Activated gamma-delta T cell treated with anti-CD3 and anti-CD28 coated beads, Interleukin-2, amount 50 U/mL, for 16 hours (primary cell): ENCODE measurements at places on chromosomes 6 and 20.
A peak's percentile ranks its signal among the peaks of the same experiment; 100 is the strongest.

GRCh38 chr20:1287306-1287705, 21.2 kb downstream of the SNPH start:
- no peak for DNase-seq

GRCh38 chr6:52227495-52227894, 16.8 kb downstream of the IL17F start:
- DNase-seq: no peak

DNA sequence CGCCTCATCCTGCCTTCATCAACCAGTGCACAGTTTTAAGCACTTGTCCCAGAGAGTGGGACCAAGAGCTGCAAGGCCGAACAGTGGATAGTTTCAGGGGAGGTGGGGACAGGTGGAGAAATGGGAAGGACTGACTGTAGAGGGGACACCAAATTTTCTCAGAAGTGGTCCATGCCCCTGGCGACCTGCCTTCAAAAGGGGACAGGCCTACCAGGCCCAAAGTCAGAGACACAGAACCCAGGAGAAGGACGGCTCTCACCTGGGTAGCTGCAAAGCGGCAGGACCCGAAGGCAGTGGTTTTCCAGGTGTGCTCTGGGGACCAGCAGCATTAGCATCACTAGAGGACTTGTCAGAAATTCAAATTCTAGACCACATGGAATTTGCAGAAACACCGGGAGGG, 5.8 kb downstream of the TFEB start:
- DNase-seq: no peak

DNA sequence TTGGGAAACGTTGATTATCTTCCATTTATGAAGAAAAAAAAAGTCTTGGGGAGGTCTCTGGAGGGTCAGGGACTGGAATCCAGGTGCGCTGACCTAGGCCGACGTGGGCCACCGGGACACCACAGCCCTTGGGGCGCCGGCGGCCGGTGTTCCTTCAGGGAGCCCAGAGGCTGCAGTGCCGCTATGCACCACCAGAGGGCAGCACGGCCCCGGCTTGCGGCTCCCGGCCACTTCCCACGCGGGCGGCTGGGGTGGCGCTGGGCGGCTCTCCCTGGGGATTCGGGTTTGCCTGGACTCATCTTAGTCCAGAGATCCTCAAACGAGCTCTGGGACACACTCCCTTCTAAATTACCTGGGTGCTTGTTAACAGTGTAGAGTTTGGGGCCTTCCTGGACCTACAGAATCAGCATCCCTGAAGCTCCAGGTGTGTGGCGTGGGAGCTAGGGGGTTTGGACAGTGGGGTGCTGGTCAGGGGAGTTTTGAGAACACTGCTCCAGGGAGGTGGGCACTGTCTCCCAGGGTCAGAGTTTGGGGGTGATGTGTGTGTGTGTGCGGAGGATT, 23.0 kb upstream of the GTSF1L start:
- peak; percentile 74 for DNase-seq

DNA sequence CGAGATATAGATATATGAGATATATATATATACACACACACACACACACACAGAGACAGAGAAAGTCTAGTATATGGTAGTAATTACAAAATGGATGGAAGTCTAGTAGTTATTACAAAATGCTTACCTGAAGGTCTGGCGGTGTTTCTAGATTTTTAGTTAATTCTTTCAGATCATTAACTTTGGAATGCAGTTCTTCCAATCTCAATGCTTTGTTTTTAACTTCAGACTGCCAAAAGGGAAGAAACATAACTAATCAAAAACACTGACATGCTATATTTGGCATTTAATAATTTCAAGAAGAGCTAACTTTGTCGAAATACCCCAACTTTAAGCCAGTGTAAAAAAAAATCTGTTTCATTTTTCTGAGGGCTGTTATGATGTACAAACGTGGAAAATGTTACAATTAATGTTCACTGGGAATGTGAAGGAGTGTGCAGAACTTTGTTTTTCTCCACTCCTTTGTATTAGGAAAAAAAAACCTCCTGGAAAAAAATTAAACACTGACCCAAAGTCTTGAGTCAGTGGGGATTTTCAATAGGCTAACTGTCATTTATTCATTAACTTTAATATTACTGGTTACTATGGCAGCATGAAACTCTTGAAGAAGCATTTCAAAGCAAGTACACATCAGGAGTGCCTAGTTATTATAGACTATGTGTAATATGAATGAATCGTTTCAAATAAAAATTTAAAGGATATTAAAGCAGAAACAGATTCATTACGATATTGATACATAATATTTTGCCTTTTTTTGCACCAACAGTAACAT, 232.9 kb downstream of the SYNE1 start:
- DNase-seq: no peak

- no peak for DNase-seq
These were observed 140.3 kb downstream of the FLRT3 start for GRCh38 chr20:14197097-14197496.

DNA sequence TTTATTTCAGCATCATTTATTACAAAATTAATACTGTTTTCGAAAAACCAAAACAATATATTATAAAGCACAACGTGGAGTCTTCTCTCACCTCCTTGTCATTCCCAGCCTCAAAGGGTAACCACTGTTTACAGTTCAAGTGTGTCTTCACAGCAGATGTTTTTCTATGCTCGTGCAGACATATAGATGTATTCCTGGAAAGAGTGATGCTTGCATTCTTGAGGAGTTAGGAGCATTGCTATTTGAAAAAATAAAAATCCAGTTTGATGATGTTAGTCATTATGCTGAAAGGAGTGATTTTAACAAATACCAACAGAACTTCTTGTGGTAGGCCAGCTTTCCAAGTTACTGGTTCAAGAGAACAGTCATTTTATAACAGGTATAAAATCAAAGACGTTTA, 234.9 kb downstream of the BCKDHB start:
- no peak for DNase-seq

DNA sequence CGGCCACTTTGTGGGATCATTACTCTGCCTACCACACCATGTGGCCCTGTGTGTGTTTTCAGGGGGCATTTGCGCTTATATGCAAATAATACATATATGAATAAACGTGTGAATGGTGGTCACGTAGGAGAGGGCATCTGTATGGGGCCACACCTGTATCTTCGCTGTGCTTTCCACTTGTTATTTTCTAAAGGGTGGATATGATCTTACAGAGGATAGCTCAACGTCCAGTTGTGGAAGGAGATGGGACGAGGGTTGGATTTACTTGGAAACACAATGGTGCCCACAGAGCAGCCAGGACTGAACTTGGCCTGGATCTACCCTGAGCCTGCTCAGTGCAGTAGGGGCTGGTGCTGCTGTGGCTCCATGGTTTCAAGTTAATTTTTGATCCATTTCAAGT, 93.3 kb downstream of the YTHDF1 start:
- no peak for DNase-seq

- DNase-seq: no peak
These were observed 1303.8 kb upstream of the ADGRB3 start for GRCh38 chr6:67331304-67331703.

- DNase-seq: no peak
These were observed 141.4 kb downstream of the MAFB start for GRCh38 chr20:40547483-40548091.

DNA sequence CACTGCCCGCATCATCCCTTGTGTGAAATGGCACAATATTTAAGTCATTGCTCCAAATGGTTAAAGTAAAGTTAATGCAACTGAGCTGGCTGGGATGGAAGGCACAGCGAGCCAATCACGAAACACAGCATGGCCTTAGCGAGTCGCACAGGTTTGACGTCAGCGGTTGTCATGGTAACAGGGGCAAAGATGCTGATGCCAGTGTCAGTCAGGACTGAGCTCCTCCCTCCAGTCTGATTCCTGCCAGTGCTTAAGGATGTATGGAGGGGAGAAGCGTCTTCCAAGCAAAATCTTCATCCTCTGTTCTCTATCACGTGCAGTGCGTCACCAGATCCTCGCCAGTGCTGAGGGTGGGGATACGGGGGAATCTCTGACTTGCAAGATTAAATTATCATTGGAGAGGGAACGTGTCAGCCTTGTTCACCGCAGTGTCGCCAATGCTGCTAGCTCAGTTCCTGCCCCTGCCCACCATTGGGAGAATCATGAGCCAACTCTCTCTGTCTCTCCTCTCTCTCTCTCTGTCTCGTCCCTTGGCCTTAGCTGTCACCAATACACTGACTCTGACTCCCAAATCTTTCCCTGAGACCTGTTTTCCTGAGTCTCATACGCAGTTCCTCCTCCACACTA, 24.5 kb downstream of the TSPYL4 start:
- no peak for DNase-seq

DNA sequence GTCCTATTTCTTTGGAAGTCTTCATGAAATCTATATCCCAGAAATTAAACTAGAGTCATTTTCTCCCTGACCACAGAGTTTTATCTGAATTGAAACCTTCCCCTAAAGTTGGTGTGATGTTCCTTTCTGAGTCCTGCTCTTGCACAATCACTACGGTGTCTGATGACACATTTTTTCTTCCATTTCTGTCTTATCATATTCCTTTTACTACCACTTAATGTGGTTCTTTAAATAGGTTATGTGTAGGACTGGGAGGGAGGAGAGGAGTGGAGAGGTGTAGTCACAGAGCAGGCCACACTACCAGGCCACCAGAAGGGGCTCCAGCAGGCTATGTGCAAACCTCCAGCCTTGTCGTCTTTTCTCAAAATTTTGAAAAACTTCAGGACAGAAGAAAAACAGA, 39.7 kb upstream of the ATXN1 start:
- DNase-seq: no peak

- DNase-seq: no peak
These were observed 47.0 kb upstream of the PREP start for GRCh38 chr6:105449756-105450390.

- no peak for DNase-seq
These were observed 7.7 kb upstream of the CDK5RAP1 start for GRCh38 chr20:33408716-33409654.

DNA sequence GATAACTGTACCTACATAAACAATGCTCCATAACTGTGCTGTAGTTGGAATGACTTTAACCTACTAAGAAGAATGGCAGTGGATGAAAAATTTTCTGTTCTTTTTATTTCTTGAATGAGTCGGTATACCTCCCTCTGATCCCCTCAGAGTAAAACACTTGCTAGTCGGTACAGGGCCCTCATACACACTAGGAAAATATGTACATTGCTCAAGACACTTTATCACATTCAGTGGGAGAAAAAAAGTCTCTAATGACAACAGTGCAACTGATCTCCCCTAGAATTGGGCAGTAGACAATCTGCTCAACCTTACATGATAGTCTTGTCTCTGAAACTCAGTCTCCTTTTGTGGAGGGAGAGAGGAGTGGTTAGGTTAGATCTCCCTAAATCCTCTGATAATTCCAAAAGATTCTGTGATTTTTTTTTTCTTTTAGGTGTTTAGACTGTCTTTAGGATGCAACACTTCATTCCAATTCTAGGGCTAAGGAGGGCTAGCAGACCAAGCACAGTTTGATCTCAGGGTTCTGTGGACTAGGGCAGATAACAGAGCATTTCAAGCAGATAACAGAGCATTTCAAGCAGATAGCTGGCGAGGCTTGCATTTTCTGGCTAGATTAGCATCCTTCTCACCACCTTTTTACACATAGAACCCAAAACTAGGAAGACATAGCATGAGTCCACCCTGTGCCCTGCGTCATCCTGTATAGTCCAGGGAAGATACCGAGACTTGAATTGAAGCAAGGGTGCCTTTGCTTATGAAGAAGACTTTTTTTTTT, 100.3 kb upstream of the TNFAIP3 start:
- no peak for DNase-seq

GRCh38 chr6:132933090-132933489, 118.7 kb downstream of the RPS12 start:
- no peak for DNase-seq
